H1 (cell line): ENCODE measurements at places on chromosomes 5 and 9. TPM values are rescaled to one million over a fixed set of nuclear protein-coding genes. Genes with fewer than 3 reads are reported as not detected.

Gene CLIC3
- total RNA-seq: not detected in 2 replicates

Gene PELO
- total RNA-seq: 17.0 and 18.5 TPM in 2 replicates

Gene PIP5KL1
- total RNA-seq: 12.2 and 13.4 TPM in 2 replicates

DNA sequence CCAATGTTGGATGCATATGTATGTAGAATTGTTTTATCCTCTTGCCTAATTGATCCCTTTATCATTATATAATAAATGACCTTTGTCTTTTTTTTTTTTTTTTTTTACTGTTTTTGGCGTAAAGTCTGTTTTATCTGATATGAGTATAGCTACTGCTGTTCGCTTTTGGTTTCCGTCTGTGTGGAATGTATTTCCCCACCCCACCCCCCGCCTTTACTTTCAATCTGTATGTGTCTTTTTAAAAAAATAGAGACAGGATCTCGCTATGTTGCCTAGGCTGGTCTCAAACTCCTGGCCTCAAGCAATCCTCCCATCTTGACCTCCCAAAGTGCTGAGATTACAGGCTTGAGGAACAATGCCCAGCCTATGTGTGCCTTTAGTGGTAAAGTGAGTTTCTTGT lies 11.3 kb downstream of the AHRR start:
- no peak overlapping the region for H3K4me3 ChIP-seq
- no peaks in the 10 kb centered on the region for H3K36me3 ChIP-seq
- H3K27ac ChIP-seq: no peak overlapping the region
- no peaks in the 10 kb centered on the region for H3K27me3 ChIP-seq
- no peak for DNase-seq

DNA sequence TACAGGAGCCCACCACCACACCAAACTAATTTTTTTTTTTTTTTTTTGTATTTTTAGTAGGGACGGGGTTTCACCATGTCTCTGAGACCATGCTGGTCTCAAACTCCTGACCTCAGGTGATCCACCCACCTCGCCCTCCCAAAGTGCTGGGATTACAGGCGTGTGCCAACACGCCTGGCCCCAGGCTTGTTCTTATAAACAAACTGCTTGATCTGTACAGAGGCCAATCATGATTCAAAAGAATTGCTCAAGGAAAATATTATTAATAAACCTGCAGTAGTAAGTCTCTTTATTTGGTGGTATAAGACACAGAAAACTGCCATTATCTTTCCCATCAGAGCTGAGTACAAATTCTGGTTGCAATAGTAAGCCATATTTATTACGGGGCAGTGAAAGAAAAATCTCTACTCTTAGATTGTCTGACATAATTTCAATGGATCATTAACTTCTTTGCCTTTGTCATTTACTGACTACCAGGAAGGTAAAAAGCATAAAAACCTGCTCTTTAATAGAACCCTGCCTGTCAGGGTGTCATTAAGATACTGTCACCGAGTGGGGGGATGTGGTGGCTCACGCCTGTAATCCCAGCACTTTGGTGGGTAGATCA lies 33.3 kb downstream of the RASEF start:
- DNase-seq: no peak
- no peaks in the 10 kb centered on the region for H3K27me3 ChIP-seq
- no peak overlapping the region for H3K27ac ChIP-seq
- H3K4me3 ChIP-seq: no peak overlapping the region

GRCh38 chr5:145666591-145666990 lies 168.6 kb downstream of the PRELID2 start:
- H3K27ac ChIP-seq: no peak overlapping the region
- no peak for DNase-seq
- H3K4me1 ChIP-seq: no peaks in the 10 kb centered on the region
- no peak overlapping the region for H3K4me3 ChIP-seq
- no peaks in the 10 kb centered on the region for H3K27me3 ChIP-seq

DNA sequence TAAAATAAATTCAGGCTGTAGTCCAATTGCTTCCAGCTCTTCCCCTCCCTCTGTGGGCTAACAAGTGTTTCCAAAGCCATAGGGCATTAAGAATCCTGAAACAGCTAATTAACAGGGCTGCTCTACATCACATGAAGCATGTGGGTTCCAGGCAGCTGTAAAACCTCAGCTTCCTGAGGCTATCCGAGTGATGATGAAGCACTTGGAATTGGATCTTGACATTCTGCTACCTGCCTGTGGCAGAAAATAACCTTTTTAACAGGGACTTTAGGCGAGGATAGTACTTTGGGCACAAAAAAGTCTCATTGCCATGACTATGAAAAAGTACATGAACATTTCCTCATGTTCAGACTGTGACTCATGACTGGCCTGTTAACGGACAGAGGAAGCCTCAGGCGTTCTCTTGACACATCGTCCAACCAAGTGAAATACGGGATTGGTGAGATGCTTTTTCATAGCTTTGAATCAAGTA lies 107.2 kb downstream of the PDE4D start:
- no peaks in the 10 kb centered on the region for H3K4me1 ChIP-seq
- no peaks in the 10 kb centered on the region for H3K27me3 ChIP-seq
- H3K36me3 ChIP-seq: no peaks in the 10 kb centered on the region
- DNase-seq: no peak
- no peak overlapping the region for H3K27ac ChIP-seq
- H3K4me3 ChIP-seq: no peak overlapping the region

- H3K27me3 ChIP-seq: no peaks in the 10 kb centered on the region
- H3K4me3 ChIP-seq: no peak overlapping the region
- H3K36me3 ChIP-seq: no peaks in the 10 kb centered on the region
- H3K4me1 ChIP-seq: no peaks in the 10 kb centered on the region
- no peak for DNase-seq
Measured at GRCh38 chr5:26737348-26738265, 300.8 kb downstream of the CDH9 start.

GRCh38 chr9:95105519-95106287 lies 211.8 kb downstream of the FANCC start:
- no peak overlapping the region for H3K4me3 ChIP-seq
- H3K27ac ChIP-seq: no peak overlapping the region; the same call in 1 of the 2 replicates
- H3K27me3 ChIP-seq: no peaks in the 10 kb centered on the region
- peaks cover 4% of the 10 kb centered on the region; the same call in 1 of the 2 replicates for H3K36me3 ChIP-seq
- no peak for DNase-seq

DNA sequence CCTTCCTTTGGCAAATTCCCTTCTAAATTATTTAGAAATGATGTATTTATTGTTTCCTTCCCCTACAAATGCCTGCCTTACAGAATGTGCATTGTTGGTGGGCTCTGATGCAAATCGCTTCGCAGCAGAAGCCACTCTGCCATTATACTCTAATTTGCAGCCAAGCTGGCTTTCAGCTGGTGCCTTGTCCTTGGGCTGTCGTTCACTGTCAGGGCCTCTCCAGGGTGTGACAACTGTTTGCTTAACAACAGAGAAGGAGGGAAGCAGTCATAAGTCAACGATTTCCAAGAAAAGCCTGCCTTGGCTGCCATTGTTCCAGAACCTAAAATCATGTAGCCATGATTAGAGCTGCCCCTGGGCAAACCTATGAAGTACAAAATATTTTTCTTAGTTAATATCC lies 260.1 kb upstream of the RGMB start:
- no peak overlapping the region for H3K27ac ChIP-seq
- no peak for DNase-seq
- H3K36me3 ChIP-seq: no peaks in the 10 kb centered on the region

- H3K4me1 ChIP-seq: peaks cover 6% of the 10 kb centered on the region; the same call in 1 of the 2 replicates
- no peaks in the 10 kb centered on the region for H3K36me3 ChIP-seq
- H3K27ac ChIP-seq: no peak overlapping the region
- H3K4me3 ChIP-seq: peak overlapping the region; percentile 22; the same call in 1 of the 2 replicates
- peak; percentile 17 for DNase-seq
Measured at GRCh38 chr5:158273035-158273434, 414.1 kb upstream of the CLINT1 start.

DNA sequence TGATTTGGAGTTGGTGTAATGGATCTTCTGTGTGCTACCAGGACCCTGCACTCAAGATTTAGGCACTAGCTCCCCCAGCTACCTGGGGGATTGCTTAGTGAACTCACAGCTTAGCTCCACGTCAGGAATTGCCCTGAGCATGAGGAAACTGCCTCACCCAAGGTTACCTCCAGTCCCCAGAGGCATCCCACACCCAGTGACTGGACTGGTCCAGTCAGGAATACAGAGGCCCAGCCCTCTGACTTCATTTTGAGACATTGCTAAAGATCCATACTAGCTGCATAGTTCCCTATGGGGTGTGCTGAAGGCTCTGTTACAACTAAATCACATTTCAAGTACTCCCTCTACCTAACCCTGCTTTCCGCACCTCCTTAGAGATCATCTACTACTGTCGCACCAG lies 364.7 kb downstream of the EFNA5 start:
- DNase-seq: no peak
- no peak overlapping the region for H3K27ac ChIP-seq
- H3K4me1 ChIP-seq: no peaks in the 10 kb centered on the region
- H3K36me3 ChIP-seq: no peaks in the 10 kb centered on the region
- H3K27me3 ChIP-seq: no peaks in the 10 kb centered on the region
